ENCODE measurements at places on chromosomes 1 and 21.

- DNase-seq = no peak
Observed at GRCh38 chr1:245086389-245086969, 68.3 kb upstream of the KIF26B start.

- DNase-seq = no peak
Observed at GRCh38 chr1:94276988-94277434, 39.6 kb upstream of the ARHGAP29 start.

- DNase-seq = peak; percentile 64
Observed at GRCh38 chr1:23424293-23425192, at the start of gene TCEA3. TSS of gene TCEA3 (minus strand) at chr1:23424748. CDS start at chr1:23424633, 115 bp downstream.

- DNase-seq = no peak
Observed at GRCh38 chr1:37438869-37439343, 35.5 kb upstream of the ZC3H12A start.

GRCh38 chr1:226549094-226549936 lies 751 bp downstream of the STUM start:
- DNase-seq = no peak

All from prostate gland (tissue), 2 donors.